ENCODE measurements at places on chromosomes 13 and 19.

GRCh38 chr13:57932061-57932460, 300.5 kb downstream of the PCDH17 start:
- no peak for DNase-seq

- no peak for DNase-seq
These were observed 19.4 kb upstream of the PAK4 start for GRCh38 chr19:39106194-39106593.

DNA sequence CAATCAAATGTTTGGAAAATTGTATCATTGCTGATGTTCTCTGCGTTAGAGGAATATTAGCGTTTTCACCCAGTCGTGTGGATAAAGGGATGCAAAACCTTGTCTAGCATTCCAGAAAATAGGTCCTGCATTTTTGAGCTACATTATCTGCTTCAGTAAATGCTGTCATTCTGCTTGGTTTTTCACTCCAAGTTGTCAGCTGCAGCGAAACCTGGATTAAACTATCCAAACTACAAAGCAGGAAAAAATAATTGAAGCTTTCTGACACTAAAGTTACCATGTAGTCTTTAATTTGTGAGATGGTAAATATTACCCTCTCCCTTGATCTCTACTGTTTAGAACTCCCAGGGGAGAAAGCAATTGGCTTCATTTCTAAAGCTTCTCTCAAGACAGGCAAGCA, 1795.5 kb upstream of the PRR20A start:
- no peak for DNase-seq

DNA sequence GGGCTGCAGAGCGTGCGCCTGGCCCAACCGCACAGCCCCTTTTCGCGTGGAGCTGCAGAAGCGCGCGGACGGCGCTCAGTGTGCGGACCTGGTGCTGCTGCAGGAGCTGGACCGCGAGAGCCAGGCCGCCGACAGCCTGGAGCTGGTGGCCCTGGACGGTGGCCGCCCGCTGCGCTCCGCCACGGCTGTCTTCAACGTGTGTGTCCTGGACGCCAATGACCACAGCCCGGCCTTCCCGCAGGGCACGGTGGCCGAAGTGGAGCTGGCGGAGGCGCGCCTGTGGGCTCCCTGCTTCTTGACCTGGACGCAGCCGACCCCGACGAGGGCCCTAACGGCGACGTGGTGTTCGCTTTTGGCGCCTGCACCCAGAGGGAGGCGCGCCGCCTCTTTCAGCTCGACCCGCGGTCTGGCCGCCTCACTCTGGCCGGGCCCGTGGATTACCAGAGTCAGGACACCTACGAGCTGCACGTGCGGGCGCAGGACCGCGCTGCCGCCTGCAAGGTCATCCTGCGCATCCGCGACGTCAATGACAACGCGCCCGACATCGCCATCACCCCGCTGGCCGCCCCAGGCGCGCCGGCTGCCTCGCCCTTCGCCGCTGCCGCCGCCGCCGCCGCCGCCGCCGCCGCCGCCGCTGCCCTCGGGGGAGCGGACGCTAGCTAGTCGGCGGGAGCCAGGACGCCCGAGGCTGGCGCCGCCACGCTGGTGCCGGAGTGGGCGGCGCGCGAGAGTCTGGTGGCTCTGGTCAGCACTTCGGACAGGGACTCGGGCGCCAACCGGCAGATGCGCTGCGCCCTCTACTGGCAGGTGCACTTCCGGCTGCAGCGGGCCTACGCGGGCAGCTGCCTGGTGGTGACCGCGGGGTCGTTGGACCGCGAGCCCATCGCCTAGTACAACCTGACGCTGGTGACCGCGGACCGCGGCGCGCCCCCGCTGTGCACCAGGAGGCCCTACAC, 172.2 kb downstream of the OLFM4 start:
- peak; percentile 49 for DNase-seq

GRCh38 chr13:99506634-99507033, 5.4 kb downstream of the TM9SF2 start:
- no peak for DNase-seq

- peak; percentile 89 for DNase-seq
These were observed 15.4 kb upstream of the MATK start for GRCh38 chr19:3801412-3802096.

GRCh38 chr13:50693727-50694126, 149.8 kb downstream of the DLEU7 start:
- no peak for DNase-seq

- no peak for DNase-seq
These were observed 36.7 kb downstream of the MBNL2 start for GRCh38 chr13:97258801-97259200.

DNA sequence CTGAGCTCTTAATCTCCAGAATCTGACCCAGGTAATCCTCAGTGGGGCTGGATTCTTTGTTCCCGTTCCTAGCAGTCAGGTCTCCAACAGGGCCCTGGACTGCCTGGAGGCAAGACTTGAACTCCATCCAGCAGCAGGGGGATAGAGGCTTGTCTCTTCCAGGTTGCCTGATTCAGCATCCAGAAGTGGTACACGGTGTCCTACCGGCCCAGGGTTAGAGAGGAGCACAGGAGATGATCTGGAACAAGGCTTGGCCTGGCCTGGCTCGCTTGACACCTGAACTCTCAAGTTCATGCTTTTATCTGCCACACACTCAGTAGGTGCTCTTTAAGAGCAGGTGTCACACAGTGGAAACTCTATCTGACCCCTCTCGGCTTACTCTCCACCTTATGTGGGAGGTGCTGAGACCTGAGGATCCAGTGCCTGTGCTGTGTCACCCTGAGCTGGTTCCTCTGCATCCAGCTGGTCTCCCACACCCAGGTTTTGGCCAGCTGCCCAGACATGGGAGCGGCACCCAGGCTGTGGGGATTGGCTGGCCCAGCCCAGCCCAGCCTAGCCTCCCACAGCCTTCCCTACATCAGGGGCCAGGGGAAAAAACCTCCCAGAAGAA, at the start of gene CYP4F3:
CYP4F3 (plus strand) TSS at position 604 of the 610 bp plus-strand sequence. CDS start 519 bp downstream, outside the sequence.
- peak; percentile 34 for DNase-seq

DNA sequence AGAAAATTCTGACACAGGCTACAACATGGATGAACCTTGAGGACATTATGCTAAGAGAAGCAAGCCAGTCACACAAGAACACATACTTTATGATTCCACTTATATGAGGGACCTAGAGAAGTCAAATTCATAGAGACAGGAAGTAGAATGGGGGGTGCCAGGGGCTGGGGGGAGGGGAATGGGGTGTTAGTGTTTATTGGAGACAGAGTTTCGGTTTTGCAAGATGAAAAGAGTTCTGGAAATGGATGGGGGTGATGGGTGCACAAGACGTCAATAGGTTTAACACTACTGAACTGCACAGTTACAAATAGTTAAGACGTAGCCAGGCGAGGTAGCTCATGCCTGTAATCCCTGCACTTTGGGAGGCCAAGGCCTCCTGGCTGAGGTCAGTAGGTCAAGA, 3.5 kb upstream of the ZNF787 start:
- no peak for DNase-seq

- peak; percentile 85 for DNase-seq
These were observed 730 bp upstream of the ABCC4 start for GRCh38 chr13:95301968-95302393.

- DNase-seq = no peak
These were observed 128.7 kb downstream of the UQCRFS1 start for GRCh38 chr19:29084266-29084665.

DNA sequence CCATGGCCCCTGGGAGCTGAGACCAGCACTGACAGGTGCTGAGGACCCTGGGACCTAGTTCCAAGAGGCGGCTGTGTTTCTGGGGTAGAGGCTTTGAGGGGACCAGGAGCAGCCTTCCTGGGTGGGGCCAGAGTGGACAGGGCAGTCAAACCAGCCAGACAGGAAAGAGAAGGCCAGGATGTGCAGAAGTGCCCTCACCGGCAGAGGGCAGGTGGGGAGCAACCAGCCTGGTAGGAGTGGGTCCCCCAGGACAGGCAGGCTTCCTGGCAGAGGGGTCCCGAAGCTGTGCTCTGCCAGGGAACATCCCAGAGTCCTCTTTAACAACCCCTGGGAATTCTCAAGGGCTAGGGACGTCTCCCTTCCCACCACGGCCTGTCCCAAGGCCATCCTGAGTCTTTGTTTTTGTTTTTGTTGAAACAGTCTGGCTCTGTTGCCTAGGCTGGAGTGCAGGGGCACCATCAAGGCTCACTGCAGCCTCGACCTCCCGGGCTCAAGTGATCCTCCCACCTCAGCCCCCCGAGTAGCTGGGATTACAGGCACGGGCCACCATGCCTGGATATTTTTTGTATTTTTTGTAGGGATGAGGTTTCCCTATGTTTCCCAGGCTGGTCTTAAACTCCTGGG, 3.0 kb upstream of the HIPK4 start:
- DNase-seq = no peak

DNA sequence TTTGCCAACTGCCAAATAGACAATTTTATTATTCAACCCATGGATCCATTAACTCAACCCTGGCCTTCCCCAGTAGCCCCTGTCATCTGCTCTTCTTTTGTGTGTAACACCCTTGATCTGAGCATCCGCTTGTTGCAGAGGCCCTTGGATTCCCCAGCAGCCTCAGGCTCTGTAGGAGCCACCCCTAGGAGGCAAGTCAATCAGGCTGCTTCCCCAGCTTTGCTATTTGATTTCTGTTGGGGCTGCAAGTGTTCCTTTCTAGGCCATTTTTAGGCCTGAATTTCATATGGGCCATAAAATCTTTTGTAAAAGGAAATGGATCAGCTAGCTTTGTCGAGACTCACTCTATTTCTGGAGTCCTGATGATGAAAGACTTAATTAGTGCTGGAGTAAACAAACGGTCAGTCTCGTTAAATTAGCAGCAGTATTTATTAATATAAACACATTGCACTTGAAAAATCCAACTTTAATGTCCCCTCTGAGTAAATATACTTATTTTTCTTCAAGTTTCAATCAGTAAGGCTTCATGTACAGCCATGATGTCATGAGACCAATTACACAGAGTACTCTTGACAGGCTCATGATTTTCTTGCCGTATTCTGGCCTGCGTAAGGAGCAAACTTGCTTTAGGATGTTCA, 105.3 kb downstream of the RGCC start:
- no peak for DNase-seq

DNA sequence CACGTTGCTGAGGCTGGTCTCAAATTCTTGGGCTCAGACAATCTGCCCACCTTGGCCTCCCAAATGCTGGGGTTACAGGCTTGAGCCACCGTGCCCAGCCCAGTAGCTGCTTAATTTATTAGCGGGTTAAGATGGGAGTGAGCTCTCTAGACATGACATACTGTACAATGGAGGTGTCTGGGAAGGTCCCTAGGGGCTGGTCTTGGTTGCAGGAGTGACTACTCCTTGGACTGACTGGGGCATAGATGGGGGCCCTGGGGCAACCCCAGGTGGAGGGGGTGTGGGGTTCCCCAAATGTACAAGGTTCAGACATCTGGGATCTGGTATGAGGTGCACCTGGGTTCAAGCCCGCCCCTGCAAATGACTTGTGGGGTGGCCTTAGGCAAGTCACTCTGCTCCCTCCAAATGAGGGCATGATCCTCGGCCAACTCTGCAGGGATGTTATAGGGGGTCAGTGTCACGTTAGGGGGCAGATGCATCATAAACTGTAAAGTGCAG, 12.8 kb downstream of the CIB3 start:
- DNase-seq = no peak

DNA sequence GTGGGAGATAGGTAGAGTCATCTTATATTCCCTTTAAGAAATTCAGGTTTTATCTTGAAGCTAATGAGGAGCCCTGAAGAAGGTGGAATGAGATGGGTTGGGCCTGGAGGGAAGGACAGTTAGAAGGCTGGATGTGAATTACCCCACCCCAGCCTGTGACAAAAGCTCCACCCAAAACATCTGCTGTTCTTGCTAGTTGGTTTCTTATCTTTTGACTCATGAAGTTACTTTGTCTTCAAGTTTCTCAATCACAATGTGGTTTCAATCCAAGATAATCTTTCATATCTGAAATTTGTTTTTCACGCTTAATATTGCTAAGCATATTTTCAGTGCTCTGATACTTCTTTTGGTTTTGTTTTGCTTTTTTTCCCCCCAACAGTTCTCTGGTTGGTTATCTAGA, 38.3 kb upstream of the HMGB1 start:
- no peak for DNase-seq

DNA sequence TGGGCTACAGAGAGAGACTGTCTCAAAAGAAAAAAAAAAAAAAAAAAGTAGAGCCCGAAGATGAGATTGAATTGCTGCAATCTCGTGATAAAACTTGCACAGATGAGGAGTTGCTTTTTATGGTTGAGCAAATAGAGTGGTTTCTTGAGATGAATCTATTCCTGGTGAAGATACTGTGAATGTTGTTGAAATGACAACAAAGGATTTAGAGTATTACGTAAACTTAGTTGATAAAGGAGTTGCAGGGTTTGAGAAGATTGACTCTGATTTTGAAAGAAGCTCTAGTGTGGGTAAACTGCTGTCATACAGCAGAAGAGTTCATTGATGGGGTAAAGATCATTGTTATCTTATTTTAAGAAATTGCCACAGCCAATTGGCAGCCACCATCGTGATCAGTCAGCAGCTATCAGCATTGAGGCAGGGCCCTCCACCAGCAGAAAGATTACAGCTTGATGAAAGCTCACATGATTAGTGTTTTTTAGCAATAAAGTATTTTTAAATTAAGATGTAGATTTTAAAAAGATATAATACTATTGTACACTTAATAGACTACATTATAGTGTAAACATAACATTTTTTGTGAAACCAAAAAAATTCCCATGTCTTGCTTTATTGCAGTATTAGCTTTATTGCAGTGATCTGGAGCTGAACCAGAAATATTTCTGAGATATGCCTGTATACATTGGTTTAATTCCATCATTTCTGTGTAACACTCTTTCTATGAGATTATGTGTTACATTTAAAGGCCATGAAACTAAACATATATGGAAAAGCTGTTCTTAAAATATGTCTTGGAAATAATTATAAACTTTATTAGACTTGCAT, 43.1 kb downstream of the ZMYM2 start:
- no peak for DNase-seq

DNA sequence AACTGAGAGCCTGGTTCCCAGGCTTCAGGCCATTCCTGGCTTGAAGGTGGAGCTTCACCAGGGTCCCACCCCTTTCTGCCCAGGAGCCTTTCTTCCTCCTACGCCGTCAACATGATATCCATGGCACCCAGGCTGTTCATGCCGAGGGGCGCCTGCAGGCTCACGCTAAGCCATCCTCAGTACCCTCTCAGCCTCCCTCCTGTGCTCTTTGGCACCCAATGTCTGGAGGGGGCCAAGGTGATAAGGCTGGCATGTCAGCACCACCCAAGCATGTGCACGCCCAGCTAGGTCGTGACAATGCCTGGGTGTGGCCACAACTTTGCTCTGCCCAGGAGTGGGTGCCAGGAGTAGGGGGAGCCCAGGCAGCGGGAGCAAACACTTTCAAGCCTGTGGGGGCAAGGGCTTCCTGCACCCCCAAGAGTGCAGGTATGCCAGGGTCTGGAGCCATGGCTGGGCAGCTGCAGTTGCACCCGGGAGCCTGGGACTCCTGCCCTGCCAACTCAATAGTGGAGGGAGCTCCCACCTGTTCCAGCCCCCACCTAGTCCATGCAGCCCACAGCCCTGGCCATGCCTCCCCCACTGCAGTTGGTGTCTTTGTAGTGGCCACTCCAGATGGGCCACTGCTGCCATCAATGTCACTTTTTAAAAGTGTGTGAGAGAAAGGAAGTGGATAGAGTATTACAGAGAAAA, 219.9 kb downstream of the MAB21L1 start:
- DNase-seq = no peak

GRCh38 chr13:49436890-49437289, 7.0 kb downstream of the CAB39L start:
- no peak for DNase-seq

All from NCI-H1417 (cell line).